ENCODE measurements at places on chromosomes 7 and 10. TPM values are rescaled to one million over a fixed set of nuclear protein-coding genes. Genes with fewer than 3 reads are reported as not detected.

The ACTR3C gene
- polyA plus RNA-seq = 0.91 TPM

The IL2RA gene
- not detected for polyA plus RNA-seq

The SYNPO2L gene
- 0.05 TPM for polyA plus RNA-seq

The CYP26C1 gene
- 0.05 TPM for polyA plus RNA-seq

The C10orf90 gene
- polyA plus RNA-seq = not detected

The SPOCK2 gene
- polyA plus RNA-seq = 0.06 TPM

The SFR1 gene
- 1.5 TPM for polyA plus RNA-seq

The PSPH gene
- 76.2 TPM for polyA plus RNA-seq

The VTI1A gene
- polyA plus RNA-seq = 13.4 TPM

The ETV1 gene
- 5.4 TPM for polyA plus RNA-seq

The AZGP1 gene
- polyA plus RNA-seq = not detected

The FIS1 gene
- polyA plus RNA-seq = 329 TPM

The BMPER gene
- 8.8 TPM for polyA plus RNA-seq

The ITIH5 gene
- 10.3 TPM for polyA plus RNA-seq

The GNAT3 gene
- not detected for polyA plus RNA-seq

The OPALIN gene
- polyA plus RNA-seq = not detected

The PRRT4 gene
- polyA plus RNA-seq = not detected

The EMX2 gene
- 0.51 TPM for polyA plus RNA-seq

The ELAPOR2 gene
- 1.4 TPM for polyA plus RNA-seq

The SPDYE11 gene
- polyA plus RNA-seq = not detected

The GNGT1 gene
- polyA plus RNA-seq = not detected

The SH2D4B gene
- not detected for polyA plus RNA-seq

The ACBD7 gene
- 0.76 TPM for polyA plus RNA-seq

The CUZD1 gene
- 0.64 TPM for polyA plus RNA-seq

The ANKRD22 gene
- not detected for polyA plus RNA-seq

The GPR37 gene
- 0.25 TPM for polyA plus RNA-seq

The STK31 gene
- polyA plus RNA-seq = not detected

The PITRM1 gene
- 68.5 TPM for polyA plus RNA-seq

The GBX1 gene
- polyA plus RNA-seq = not detected

The PAX4 gene
- polyA plus RNA-seq = not detected

The TSC22D4 gene
- 9.7 TPM for polyA plus RNA-seq

The SFTPA1 gene
- not detected for polyA plus RNA-seq

The ADCY1 gene
- polyA plus RNA-seq = 0.12 TPM

The PHYHIPL gene
- polyA plus RNA-seq = not detected

The MMD2 gene
- polyA plus RNA-seq = not detected

The PNLIP gene
- not detected for polyA plus RNA-seq

The NPFFR1 gene
- polyA plus RNA-seq = not detected

The LLCFC1 gene
- not detected for polyA plus RNA-seq

The OR6B1 gene
- polyA plus RNA-seq = not detected

The FAM24A gene
- polyA plus RNA-seq = not detected

Measured in BJ (cell line).